Gastroesophageal sphincter (tissue), 4 donors: ENCODE measurements at places on chromosomes 7 and 10.

- ATAC-seq = no peak
Observed at GRCh38 chr7:28330384-28331070, 81.8 kb upstream of the CREB5 start.

GRCh38 chr7:27615420-27616185 lies 47.1 kb downstream of the HIBADH start:
- no peak for ATAC-seq

- no peak for ATAC-seq
Observed at GRCh38 chr10:128517167-128517566, 390.9 kb upstream of the MKI67 start.

DNA sequence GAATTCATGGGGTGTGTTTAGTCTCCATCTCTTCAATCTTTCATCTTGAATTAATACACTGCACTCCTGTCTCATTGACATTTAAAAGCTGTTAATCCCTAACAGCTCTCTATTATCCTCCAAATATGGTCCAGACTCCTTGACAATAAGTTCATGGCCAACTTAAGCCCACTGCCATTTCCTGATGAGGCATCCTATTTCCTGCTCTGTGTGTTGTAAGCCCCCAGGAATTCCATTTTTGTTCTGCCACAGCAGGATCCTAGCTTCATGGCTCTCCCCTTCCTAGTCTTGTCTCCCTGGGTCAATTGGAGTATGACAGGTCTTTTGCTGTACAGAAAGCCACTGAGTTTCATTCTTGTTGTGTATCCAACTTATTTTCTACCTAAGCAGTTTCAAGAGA lies 218.8 kb downstream of the OTUD1 start:
- ATAC-seq = no peak

DNA sequence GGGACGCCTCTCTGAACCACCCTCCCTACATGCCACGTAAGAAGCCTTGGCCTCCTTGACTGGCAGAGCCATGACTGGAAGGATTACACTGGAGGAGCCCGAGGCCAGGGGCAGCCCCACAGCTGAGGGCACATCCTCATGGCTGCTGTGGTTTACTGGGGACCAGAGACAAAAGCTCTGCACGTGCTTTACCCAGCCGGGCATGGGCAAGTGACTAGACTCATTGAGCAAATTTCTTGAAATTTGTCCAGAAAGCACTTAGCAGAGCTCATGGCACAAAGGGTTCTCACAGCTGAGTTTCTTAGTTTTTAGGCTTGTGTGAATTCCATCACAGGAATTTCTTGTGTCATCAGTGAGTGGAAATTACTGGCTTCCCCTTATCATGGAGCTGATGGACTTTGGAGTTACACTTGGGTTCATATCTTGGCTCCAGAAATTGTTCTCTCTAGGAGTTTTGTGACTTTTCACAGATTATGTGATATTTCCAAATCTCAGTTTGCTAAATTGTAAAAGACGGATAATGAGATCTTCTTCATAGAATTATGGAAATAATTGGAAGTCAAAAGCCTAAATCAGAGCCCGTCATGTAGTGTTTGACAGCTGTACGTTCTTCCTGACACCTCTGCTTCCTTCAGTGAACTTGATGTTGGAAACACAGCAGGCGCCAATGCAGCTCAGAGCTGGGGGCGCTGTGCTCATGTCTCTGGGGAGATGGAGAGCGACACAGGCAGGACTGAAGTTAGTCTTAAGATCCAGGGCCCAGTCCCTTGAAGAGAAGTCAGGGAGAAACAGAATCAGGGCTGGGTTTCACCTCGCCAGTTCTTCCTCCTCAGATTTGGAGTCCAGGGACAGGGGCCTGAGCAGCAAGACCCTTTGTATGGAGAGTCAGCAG lies 47.7 kb upstream of the MGAM2 start:
- no peak for ATAC-seq

GRCh38 chr7:7178906-7179305 lies 3.4 kb upstream of the C1GALT1 start:
- no peak for ATAC-seq

GRCh38 chr10:1268831-1269230 lies 212.6 kb downstream of the WDR37 start:
- no peak for ATAC-seq

DNA sequence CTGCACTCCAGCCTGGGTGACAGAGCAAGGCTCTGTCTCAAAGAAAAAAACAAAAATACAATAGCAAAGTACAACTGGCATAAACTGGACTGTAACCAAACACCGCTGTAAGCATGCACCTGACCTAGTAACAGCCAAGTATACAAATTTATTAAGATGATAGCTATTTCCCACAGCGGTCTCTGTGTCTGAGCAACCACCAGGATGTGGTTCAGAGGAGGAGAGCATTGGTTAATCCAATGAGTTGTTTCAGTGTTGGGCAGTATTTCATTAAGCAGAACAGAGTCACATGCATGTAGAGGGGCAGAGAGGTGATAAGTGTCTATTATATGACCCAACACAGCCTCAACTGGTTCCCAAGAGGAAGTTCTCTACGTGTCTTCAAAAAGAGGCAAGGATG lies 4.0 kb downstream of the SLC16A12 start:
- no peak for ATAC-seq
